Mesenchymal stem cell (in vitro differentiated cells and primary cell): ENCODE measurements at places on chromosomes 3 and 15.

- no peak for DNase-seq
Observed at GRCh38 chr3:14552041-14552648, 12.0 kb upstream of the GRIP2 start.

DNA sequence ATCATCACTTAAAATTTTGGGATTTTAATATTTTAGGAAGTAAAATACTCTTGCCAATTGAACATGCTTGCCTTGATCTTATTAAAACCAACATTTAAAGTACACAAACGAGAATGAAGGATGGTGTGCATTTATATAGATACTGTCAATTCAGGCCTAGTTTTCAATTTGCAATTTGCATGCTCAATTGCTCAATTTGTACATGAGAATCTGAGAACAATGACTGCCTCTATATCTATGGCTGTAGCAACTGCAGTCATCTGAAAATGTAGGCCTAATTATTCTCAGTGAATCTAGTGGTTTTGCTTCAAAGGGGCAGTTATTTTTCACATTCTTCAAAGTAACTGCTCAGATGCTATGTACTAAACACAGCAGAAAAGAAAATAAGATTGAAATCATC, 18.8 kb downstream of the ZBBX start:
- DNase-seq, result no peak

- DNase-seq, result peak; percentile 67
Observed at GRCh38 chr3:11195721-11196332, 41.5 kb downstream of the HRH1 start.

DNA sequence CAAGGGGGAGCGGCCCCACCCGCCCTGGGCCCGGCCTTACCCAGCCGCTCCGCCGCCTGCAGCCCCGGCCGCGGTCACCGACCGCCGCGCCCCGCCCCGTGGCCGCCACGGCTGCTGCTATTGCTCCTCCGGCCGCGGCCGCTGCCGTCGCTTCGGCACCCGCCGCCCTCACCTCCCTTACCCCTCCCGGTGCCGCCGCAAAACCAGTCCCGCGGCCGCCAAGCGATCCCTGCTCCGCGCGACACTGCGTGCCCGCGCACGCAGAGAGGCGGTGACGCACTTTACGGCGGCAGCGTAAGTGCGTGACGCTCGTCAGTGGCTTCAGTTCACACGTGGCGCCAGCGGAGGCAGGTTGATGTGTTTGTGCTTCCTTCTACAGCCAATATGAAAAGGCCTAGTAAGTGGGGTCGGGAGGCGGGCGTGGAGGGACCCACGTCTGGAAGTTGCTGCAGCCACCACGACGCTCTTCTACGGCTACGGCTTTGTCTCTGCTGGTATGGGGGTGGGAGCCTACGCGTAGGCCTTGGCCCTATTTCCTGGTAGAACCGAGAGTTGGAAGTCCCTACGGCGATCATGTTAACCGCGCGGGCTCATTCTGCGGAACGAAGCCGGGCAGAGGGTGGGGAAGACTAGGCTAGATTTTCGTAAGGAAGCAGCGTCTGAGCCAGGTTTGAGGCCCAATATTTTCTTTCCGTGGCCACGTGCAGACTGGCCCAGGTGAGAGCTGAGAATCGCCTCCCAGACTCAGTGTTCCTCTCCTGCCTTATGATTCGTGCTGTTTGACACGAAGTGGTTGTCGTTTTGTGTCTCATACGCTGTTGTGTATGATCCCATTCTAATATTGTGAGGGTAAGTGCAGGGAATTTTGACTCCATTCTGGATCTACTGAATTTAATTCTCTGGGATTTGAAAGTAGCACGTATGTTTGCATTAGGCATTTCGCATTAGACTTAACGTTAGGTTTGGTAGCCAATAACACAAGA, at the start of the genes GNL3 and PBRM1:
TSS of gene GNL3 (plus strand) at position 324 of the 983 bp plus-strand sequence. CDS start at position 385, 61 bp downstream.
TSS of gene PBRM1 (minus strand) at position 205 of the 983 bp plus-strand sequence.
- DNase-seq, result peak; percentile 97

DNA sequence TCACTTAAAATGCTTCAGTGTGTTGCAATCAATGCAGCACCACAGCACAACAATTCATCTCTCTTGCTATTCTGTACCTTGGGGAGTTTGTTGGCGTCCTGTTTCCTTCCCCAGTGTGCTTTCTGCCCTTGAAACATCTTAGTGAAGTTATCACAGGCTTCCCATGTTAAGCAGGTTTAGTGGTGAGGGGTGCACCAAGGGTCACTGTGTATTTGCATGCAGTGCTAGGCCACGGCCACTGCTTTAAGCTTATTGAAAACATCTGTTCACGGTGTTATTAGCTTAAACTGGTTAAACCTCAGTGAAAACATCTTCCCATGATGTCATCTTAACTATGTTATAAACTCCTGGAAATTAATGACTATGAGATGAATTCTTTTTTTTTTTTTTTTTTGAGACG, 217.3 kb upstream of the GOLIM4 start:
- no peak for DNase-seq
